CD4-positive, alpha-beta T cell treated with Interferon alpha-2 for 1 hour (primary cell): ENCODE measurements at places on chromosomes 5 and 9.

- no peak for DNase-seq
These were observed 822.5 kb downstream of the PTPRD start for GRCh38 chr9:9790216-9790872.

- DNase-seq, result no peak
These were observed 399.3 kb downstream of the ZSWIM6 start for GRCh38 chr5:61731267-61731945.

DNA sequence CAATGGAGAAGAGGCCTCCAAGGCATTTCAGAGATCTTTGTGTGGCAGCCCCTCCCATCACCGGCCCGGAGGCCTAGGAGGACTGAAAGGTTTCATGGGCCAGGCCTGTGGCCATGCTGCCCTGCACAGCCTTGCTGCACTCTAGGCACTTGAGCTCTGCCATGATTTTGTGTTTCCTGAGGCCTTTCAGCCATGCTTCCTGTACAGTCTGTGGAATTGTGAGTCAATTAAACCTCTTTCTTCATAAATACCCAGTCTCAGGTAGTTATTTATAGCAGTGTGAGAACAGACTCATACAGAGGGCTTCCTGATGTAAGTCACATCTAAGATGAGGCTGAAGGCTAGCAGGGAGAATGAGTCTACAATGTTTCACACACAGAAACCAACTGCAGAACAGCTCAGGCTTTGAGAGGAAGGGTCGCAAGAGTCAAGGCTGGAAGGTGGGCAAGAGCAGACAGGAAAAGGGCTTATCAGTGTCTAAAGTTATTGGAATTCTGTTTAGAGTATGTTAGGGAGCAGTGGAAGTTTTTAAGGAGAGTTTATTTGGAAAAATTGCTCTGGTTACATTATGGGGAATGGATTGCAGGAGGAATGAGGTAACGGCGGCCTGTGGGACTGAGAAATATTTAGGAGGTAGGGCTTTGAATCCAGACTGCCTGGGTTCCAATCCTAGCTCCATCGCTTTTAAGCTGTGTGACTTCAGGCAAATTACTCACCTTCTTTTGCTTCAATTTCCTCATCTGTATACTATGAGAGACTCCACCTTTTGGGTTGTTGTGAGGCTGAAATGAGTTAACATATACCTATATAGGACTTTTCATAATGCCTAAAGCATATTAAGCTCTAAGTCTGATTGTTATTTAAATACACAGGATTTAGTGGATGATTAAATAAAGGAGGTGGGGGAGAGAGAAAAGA, 291.2 kb downstream of the CWC27 start:
- no peak for DNase-seq

DNA sequence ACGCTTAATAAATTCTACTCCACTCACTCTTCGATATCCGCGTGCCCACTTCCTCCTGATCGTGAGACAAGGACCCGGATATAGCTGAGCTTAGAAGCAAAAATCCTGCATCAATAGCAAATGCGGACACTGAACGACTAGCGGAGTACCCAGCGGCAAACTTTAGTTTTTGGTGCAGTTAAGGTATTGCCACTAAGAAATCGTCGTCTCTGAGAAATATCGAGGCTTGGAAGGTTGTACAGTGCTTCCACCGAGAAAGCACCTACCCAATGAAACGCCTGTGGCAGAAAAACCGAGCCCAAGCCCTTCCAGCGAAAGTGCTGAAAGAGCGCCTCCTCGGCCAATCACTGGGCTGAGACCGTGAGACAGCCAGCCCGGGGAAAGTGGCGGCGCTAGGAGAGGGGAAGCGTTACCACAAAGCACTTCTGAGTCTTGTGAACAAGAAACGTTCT, 32.2 kb downstream of the ANXA2R start:
- peak; percentile 87 for DNase-seq

- no peak for DNase-seq
These were observed 11.3 kb downstream of the CARD19 start for GRCh38 chr9:93107151-93107824.

GRCh38 chr9:136631038-136632000, 31.4 kb upstream of the EGFL7 start:
- DNase-seq, result peak; percentile 82

GRCh38 chr5:179268966-179269693, 76.1 kb downstream of the ADAMTS2 start:
- no peak for DNase-seq

DNA sequence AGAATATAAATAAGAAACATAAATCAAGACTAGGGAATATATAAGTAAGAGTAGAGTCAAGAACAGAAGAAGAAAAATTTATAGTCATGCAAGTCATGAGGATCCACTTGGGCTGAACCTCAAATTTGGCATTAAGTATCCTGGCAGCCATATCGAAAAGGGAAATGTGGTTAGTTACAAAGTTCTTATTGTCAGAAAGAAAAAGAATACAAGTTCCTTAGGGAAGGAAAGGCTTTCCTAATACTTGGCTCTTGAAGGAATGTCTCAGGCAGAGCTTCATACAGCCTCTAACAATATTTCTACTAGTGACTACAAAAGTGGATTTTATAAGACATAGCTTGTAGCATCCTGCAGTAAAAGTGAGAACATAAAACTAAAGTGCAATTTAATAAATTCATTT, 45.4 kb downstream of the TMEM252 start:
- DNase-seq, result no peak

DNA sequence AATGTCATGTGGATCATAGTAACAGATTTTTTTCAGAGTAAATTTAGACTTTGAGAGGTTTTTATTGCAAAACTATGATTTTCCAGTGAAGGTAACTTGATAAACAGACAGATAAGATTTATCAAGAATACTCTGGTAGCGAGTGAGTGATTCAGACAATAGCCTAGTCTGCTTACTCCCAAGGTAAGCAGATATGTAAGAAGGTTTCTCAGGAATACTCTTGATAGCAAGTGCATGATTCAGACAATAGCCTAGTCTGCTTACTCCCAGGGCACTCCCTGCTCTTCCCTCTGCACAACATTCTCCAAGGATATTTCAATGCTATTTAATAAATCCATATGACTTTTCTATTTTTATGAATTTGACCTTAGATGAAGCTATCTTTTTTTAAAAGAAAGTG, 1881.5 kb downstream of the EFNA5 start:
- DNase-seq, result no peak

GRCh38 chr9:87160148-87161102, 213.1 kb upstream of the GAS1 start:
- no peak for DNase-seq

- DNase-seq, result no peak
These were observed 108.5 kb upstream of the MAP1B start for GRCh38 chr5:71998746-71999145.

DNA sequence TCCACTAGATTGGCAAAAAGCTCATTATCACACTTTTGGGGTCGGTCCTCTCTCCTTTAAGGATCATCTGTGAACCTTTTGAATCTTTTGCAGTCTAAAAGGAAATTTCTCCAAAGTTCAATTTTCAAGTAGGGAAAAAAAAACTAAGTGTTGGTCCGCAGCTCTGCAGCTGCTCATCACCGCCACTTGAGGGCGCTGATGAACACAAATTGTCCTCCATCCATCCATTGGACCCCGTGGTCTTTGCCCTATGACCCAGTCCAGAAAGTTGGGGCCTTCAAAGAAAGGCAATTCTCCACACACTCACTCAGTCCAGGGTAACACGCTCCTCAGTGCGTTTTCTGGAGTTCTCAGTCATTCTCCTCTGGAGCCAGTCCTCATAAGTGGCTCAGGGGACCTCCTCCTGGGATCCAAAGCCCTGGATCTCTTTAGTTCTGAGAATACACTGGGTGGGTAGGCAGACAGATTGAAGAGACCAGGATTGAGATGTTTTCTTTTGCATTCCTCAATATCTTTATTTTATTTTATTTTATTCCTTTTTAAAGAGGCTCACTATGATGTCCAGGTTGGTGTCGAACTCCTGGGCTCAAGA, 63.6 kb upstream of the SLC28A3 start:
- DNase-seq, result no peak

DNA sequence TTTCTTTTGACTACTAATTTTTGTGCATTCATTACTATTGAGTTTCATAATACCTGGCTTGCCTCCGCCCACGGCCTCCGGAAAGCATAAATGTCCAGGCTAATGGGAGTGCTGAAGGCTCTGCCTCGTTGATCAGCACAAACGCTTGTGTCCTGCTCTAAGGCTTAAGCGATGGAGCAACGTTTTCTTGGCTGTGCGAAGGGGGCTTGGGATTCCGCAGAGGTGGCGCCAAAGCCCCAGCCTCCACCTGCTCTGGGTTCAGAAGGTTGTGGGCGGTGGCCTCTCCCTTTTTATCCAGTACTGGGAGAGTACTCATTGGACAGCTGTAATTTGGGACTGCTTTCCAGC, 19.7 kb downstream of the ANXA2R start:
- peak; percentile 47 for DNase-seq

DNA sequence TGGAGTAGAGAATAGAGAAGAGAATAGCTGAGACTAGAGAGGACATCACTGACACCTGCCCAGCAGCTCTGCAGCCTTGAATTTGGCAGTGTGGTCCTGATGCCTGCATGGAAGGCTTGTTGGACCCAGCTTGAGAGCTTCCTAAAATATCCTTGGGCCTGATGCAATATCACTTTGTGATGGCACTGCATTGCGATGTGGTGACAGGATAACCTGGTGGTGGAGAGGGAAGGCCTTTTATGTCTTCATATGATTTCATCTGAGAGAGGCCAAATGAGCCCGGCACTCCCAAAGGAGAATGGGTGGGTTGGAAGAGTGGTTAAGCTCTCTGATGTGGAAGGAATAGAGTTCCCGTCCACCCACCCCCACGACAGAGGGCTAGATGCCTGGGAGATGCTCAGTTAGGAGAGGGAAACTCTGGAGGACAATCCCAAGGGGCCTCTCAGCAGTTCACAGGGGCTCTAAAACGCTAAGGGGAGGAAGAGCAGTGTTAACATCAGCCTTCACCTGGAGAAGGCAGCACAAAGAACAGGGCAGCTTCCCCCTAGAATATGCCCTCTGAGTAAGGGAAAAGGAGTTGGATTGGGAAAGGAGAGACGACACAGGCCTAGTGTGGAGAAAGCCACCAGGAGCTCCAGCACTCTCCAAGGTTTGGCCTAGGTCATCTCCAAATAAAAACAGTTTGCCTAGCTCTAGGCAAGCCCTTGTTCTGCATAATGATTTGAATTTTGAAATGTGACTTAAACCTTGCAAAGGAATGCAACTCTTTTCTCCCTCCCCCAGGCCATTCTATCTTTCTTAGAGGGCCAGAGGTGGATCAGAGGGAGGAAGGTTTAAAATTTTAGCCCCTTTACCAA, 99.8 kb upstream of the SSBP2 start:
- no peak for DNase-seq

- no peak for DNase-seq
These were observed 619 bp upstream of the APC start for GRCh38 chr5:112737070-112737462.

DNA sequence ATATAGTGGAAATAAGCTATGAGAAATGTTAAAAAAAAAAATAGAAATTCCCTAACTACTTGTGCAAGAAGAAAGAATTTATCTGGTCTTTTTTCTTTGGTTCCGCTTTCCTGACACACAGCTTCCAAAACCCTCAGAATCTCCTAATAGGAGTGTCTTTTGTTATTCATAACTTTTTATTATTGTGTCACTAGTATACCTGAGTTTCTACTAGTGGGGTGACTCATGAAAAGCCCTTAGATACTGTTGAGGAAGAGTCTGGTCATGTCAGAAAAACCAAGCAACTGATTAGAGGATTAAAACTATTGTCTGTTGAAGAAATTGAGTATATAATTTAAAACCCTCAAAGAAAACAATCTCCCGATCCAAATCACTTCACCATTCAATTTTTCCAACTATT, 152.8 kb upstream of the IFNE start:
- DNase-seq, result no peak

- no peak for DNase-seq
These were observed 81.3 kb downstream of the ALDH7A1 start for GRCh38 chr5:126513703-126514102.

DNA sequence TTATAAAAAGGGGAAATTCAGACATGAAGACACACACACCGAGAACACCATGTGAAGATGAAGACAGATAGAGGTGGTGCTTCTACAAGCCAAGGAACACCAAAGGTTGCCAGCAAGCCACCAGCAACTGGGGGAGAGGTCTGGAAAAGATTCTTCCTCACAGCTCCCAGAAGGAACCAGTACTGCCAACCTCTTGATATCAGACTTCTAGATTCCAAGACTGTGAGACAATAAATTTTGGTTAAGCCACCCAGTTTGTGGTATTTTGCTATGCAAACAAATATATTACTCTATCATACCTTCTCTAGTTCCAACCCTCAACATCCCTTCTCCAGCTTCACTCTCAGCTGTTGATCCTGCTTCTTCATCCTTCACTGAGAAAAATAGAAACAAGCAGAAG, 451.1 kb downstream of the EBF1 start:
- no peak for DNase-seq
